ENCODE measurements at places on chromosomes 1 and 21. TPM values are rescaled to one million over a fixed set of nuclear protein-coding genes. Genes with fewer than 3 reads are reported as not detected.

Gene CATSPER4
- total RNA-seq, result not detected

Gene VHLL
- total RNA-seq, result 0.20 TPM

Gene FLG2
- not detected for total RNA-seq

Gene AGMAT
- 0.44 TPM for total RNA-seq

Gene ZBTB18
- 13.9 TPM for total RNA-seq

Gene VTCN1
- total RNA-seq, result not detected

Gene OR2L8
- not detected for total RNA-seq

Gene SAMD13
- total RNA-seq, result 1.7 TPM

Gene F13B
- total RNA-seq, result under 0.01 TPM

Gene PLPP3
- 58.1 TPM for total RNA-seq

Gene KCNH1
- total RNA-seq, result not detected

Gene C1orf210
- not detected for total RNA-seq

Gene NEGR1
- total RNA-seq, result under 0.01 TPM

Gene VCAM1
- 1.8 TPM for total RNA-seq

Gene CRYAA
- total RNA-seq, result not detected

Gene GJB4
- not detected for total RNA-seq

Gene DYRK1A
- 72.4 TPM for total RNA-seq

Gene TRIM67
- not detected for total RNA-seq

Gene ACTA1
- not detected for total RNA-seq

Gene RGSL1
- not detected for total RNA-seq

Gene MAP3K7CL
- total RNA-seq, result 3.0 TPM

Gene CD84
- not detected for total RNA-seq

Gene SKI
- 11.8 TPM for total RNA-seq

Gene MEGF6
- total RNA-seq, result 212 TPM

Gene BCAN
- total RNA-seq, result not detected

Gene ENTREP3
- total RNA-seq, result 2.4 TPM

Gene GPR25
- not detected for total RNA-seq

Gene SLAMF7
- total RNA-seq, result not detected

Gene DHRS3
- total RNA-seq, result 83.5 TPM

Gene OR6K2
- not detected for total RNA-seq

Gene LGR6
- total RNA-seq, result not detected

Gene SERINC2
- total RNA-seq, result 5.2 TPM

Gene SMIM1
- 0.87 TPM for total RNA-seq

Measured in lung microvascular endothelial cell (primary cell).